Cerebellar cortex (tissue), 1 donor: ENCODE measurements at places on chromosomes 2 and 18.

DNA sequence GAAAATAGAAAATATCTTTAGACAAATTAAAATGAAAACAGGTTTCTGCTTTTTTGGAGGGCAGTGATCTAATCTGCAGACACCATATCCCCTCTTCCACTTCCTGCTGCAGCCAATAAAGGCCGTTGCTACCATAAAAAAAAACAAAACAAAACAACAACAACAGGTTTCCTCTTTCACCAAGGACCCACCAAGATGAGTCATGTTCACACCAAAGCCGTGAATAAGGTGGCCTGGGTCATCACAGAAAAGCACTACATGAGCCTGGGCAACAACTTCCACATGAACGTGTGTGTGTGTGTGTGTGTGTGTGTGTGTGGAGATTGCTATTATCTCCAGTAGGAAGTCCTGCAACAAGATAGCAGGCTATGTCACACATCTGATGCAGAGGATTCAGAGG, 24.8 kb upstream of the TFCP2L1 start:
- no peak for DNase-seq

GRCh38 chr18:74194691-74195090, 46.4 kb downstream of the TIMM21 start:
- no peak for DNase-seq

GRCh38 chr2:162317861-162318327, 590 bp downstream of the IFIH1 start:
- DNase-seq = no peak

DNA sequence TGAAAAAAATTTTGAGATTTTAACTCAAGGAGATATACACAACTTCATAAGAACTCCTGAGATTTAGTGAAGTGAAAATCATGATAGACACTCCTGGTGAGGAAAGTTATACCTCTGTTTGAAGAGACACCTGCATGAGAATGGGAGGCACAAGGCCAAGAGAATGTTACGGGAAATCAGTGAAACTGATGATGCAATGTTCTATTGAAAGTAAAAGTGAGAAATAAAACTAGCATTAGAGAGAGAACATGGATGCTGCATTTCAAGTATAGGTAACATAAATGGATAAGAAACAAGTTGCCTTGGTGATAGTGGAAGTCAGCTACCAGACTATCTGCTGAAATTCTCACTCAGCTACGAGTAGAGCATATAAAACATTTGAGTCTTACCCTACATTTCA, 562.1 kb upstream of the FANCL start:
- DNase-seq = no peak

GRCh38 chr2:160169471-160169870, 30.6 kb downstream of the ITGB6 start:
- DNase-seq = no peak

DNA sequence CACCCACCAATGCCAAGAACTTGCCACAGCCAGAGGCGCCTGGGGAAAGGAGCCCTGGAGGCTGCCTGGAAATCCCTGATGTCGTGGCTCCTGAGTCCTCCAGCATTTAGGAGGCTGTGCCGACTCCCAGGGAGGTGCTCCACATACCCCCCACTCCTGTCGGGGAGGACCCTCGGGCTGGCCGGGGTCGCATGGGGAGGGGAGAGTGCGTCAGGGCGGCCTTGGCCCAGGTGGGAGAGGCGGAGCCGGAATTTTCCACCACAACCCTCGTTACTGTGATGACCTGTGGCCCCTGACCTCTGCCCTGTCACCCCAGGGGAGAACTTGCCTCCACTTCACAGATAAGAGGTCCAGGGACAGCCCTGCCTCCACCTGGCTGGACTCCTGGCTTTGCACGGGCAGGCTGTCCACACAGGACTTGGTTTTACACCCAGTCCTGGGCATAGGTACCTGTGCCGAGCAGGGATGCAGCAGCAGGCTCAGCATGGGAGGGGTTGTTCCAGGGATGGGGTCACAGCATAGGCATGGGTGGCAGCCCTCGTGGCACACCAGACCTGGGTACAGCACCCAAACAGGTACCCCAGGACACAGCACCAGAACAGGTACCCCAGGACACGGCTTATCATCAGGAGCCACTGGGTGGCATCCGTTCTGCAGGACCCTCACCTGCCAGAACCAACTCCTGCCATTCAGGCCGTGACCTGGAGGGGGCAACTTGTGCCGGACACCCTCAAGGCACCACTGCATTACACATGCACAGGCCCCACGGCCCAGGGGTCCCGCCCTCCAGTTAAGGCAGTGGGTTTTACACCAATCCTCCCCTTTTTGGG, 12.3 kb upstream of the AGXT start:
- DNase-seq = no peak

DNA sequence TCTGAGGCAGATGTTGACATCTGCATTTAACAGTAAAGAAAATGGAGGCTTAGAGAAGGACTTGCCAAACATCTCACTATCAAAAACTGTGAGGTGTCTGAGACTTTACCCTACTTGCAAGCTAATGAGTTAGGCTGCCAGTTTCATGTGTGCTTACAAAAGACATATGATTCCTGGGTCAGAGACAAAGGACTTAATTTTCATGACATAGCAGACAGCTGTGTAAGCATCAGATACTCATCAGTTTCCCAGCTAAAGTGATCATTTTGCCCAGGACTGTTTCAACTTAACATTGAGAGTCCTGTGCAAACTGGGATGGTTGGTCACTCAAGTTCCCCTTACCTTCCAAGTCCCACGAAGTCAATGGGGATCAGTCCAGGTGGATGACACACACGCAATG, 18.9 kb upstream of the DAPL1 start:
- no peak for DNase-seq

DNA sequence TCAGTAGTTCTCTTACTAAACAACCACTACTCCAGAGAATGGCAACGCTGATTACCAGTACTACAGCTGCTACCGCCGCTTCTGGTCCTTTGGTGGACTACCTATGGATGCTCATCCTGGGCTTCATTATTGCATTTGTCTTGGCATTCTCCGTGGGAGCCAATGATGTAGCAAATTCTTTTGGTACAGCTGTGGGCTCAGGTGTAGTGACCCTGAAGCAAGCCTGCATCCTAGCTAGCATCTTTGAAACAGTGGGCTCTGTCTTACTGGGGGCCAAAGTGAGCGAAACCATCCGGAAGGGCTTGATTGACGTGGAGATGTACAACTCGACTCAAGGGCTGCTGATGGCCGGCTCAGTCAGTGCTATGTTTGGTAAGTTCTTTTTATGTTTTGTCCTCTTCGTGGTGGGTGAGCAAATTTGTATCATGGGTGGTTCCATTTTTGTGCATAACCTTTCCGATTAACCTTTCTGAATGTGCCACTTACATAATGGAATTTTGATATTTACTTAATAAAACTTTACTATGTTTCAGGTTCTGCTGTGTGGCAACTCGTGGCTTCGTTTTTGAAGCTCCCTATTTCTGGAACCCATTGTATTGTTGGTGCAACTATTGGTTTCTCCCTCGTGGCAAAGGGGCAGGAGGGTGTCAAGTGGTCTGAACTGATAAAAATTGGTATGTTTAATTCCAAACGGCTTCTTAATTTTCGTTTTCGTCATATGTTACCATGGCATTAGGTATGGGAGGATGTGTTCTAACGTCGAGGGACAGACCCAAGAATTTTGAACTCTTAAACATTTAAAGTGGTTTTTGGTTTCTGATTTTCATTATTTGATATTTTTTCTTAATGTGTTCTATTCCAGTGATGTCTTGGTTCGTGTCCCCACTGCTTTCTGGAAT, 1.3 kb downstream of the SLC20A1 start:
- DNase-seq = no peak
